AG09319 (cell line): ENCODE measurements at places on chromosomes 4 and X.
A peak's percentile ranks its signal among the peaks of the same experiment; 100 is the strongest.

- DNase-seq, result no peak
These were observed 130.7 kb downstream of the IL1RAPL2 start for GRCh38 chrX:104696667-104697066.

- DNase-seq, result no peak
These were observed 56.5 kb downstream of the ANTXR2 start for GRCh38 chr4:80016506-80016905.

- DNase-seq, result no peak
These were observed 153.3 kb upstream of the TBL1X start for GRCh38 chrX:9311421-9312160.

DNA sequence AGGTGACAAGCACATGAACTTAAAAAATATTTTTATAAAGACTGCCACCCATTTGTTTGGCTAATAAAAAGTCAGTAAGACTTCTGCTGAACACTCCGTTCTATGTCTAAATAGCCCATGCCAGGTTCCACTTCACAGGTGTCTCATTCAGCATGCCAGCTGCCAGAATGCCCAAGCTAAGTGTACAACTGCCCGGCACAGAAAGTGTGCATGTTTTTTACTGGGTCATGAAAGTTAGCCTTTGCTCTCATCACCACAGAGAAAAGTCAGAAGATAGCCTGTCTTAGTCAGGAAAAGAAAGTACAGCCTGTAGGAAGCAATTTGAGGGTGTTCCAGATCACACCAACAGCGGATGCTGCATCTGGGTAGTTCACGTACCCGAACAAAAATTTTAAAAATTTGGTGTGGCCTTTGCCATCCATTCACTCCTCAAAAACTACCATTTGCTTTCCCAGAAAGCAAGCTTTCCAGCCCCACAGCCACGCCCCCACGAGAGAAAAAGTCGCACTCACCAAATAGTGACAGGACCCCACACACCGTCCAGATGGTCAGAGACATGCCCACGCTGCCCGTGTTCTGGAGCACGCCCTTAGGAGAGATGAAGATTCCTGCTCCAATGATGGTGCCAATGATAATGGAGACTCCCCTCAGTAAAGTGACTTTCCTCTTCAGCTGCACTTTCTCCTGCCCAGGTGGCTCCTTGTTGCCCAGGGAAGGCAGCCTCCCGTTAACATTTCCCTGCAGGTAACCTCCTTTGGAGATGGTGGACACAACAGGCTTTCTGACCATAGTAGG, 671 bp downstream of the SLC7A11 start:
- no peak for DNase-seq

DNA sequence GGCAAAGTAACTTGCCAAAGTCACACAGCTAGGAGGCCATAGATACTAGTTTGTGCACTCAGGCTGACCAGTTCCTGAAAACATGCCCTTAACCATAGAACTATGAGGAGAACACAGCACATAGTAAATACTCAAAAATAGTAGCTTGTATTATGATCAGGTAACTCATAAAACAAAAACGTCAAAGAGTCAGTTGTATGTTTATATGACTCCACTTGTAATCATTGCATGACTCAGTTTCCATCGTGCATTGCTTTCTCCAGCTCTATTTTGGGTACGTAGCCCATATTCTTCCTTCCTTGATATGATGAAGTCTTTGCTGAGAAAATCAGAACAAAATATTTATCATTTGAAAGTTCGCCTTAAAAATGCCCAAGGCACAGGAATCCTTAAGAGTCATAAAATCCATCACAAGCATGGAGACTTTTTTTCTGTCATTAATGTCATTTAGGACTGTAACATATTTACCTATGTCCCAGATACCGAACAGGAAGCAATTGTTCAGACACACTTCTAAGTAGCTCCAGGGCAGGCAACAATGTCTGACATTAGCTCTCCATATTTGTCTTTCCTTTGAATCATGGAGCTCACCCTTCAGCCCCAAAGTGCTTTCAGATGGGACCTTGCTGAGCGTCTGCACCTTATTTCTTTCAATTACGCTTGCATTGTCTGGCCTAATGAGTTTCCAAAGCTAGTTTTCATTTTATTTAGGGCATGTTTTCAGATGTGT, 11.2 kb upstream of the MID1 start:
- DNase-seq, result no peak

GRCh38 chr4:150942539-150942938, 72.5 kb downstream of the LRBA start:
- DNase-seq, result no peak

- DNase-seq, result peak; percentile 11
These were observed 16.4 kb downstream of the PLP1 start for GRCh38 chrX:103792916-103793544.

- DNase-seq, result no peak
These were observed 10.5 kb downstream of the HERC5 start for GRCh38 chr4:88467392-88467791.

DNA sequence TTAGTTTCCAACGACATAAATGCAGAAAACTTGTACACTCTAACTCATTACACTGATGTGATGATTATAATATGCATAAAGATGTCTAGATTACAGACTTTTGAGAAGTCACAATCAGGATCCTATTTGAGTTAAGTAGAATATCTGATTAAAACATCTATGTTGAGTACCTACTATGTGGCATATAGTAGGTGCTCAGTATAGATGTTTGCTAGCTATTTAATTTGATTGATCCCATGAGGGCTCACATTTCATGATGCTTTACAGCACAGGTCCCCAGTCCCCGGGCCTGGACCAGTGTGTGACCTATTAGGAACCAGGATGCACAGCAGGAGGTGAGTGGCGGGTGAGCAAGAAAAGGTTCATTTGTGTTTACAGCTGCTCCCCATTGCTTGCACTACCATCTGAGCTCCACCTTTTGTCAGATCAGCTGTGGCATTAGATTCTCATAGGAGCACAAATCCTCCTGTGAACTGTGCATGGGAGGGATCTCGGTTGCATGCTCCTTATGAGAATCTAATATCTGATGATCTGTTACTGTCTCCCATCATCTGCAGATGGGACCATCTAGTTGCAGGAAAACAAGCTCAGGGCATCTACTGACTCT, 33.0 kb upstream of the CXCL8 start:
- no peak for DNase-seq

DNA sequence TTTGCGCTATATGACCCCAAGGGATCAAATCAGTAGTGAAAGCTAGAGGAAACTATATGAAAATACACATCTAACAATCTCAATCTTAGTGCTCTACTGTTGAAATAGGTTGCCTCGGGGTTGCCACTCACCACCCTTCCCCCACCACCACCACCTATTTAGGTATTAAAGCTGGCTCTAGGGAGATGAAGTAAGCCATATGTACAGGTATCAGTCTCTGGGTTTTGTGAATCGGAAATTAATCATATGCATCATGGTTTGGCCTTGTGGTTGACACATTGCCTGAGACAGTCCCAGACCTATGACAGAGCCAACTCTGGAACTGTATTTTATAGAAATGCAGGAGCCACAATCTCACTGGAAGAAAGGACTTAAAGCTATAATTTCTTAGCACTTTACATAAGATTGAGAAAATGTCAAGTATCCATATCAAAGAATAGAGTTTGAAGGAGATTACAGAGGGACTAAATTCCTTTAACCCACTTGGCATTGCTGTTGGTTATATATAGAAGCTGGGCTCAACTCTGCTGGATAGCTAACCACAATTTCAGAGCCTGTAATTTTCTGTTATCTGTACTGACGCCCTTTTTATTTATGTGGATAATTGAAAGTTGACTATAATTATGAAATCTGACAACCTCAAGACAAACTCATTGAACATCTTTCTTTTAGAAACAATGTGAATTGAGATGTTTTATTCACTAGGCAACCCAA, 26.7 kb upstream of the BMP2K start:
- no peak for DNase-seq

DNA sequence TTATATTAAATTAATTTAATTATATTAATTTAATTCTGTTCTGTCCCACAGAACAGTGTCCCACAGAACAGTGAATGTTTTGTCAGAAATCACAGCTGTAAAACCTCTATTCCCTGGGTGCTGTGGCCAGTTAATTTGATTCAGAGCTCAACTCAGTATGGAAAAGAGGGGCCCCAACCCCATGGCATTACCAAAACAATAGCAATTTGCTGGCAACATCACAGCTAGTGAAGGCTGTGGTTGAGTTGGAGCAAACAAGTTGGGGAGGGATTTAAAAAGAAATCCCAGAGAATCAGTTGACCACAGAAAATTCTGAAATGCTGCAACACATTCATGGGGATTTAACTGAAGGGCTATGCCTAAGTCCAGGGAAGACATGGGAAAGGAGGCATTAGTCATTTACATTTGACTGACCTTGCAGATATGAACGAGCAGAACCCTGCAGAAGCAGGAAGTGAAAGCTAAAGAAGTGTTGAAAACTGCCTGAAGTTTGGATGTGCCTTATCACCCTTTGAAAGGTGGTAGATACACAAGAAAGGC, 30.1 kb downstream of the PDHA2 start:
- no peak for DNase-seq

DNA sequence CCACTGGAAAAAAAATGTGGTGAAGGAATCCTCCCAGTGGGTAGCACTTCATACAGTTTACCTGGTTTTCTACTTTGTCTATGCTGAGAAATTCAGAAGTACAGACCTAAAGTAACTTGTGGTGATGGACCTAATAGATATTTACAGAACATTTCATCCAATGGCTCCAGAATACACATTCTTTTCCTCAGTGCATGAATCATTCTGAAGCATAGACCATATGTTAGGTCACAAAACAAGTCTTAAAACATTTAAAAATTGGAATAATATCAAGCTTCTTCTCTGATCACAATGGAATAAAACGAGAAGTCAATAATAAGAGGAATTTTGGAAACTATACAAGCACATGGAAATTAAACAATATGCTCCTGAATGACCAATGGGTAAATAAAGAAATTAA, 450.1 kb upstream of the INTU start:
- no peak for DNase-seq
